ENCODE measurements at places on chromosomes 5 and 9.
A peak's percentile ranks its signal among the peaks of the same experiment; 100 is the strongest.

- no peak for DNase-seq
These were observed 56.1 kb upstream of the CKMT2 start for GRCh38 chr5:81177061-81177460.

GRCh38 chr9:109192732-109193361 lies 25.8 kb upstream of the FRRS1L start:
- no peak for DNase-seq

DNA sequence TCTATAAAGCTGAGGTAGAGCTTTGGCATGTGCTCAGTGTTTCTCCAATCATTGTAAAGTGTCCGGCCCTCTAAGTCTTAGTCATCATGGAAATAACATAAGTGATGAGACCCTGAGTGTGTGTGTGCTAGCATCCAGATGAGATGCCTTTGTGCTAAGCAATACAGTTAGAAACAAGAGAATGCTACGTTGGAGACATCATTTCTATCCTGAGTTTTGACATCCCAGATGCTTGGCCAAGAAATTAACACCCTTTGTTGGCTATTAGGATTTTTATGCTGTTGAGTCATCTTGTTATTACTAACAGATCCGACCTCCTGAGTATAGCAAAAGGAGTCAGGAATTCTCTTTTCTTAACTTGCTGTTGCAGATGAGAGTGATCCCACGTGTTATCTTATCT lies 508.0 kb downstream of the GADD45G start:
- no peak for DNase-seq

DNA sequence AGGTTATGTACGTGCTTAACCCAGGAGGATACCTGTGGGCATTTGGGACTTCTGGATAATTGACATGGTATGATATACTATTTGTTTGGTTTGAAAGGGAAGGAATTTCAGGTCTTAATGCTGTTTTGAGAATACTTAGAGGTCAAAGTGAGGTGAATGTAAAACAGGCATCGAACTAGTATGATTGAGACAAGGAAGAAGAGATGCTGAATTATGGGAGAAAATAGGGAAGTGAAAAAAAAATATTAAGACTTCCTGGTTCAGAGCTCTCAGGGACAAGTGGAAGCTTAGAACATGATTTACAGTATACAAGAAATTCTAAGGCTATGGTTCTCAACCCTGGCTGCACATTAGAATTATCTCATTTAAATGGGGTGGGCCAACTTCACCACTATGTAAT lies 115.3 kb downstream of the CD180 start:
- DNase-seq: no peak

DNA sequence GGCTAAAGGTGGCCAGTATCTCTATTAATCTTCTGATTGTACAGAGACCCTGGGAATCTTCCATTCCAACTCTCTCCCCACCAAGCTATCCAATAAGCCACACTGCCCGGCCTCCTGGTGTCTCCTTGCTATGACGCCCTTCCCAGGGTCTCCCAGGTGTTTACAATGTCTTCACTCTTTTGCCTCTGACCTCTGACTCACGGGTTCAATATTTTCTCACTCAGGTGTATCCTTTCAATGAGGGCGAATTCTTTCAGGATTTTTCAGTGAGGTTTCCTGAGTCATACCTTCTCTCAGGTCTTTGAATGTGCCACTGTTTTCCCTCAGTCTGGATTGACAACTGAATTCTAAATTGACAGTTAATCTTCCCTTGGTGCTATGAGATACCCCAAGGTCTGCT lies 53.7 kb upstream of the IRX4 start:
- no peak for DNase-seq

DNA sequence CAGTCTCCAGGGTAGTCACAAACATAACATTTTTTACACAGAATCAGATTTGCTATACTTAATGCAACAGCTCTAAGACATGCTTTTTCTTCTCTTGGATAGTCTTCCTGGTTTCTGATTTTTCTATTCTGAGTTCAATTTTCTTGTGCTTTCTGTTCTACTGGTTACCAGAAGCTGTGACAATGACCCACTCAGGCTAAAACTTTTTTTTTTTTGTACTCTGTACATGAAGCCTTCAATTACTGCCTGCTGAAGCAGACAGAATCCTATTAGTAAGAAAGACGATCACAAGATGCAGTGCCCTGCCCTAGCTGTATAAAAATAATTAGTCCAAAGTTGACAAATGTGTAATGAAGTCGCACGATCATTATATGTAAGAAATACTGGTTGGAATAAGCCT lies 231.1 kb upstream of the TBCA start:
- no peak for DNase-seq

DNA sequence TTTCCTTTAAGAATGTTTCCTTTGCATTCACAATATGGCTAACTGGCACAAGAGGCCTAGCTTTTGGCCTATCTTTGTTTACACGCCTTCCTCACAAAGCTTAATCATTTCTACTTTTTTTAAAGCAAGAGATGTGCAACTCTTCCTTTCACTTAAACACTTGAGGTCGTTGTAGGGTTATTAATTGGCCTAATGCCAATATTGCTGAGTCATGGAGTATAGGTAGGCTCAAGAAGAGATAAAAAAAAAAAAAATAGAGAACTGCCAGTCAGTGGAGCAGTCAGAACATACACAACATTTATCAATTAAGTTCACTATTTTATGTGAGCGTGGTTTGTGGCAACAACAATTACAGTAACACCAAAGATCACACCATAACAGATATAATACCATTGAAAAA lies 5.9 kb downstream of the FKBP15 start:
- DNase-seq: no peak

GRCh38 chr5:39678534-39678933 lies 253.8 kb upstream of the DAB2 start:
- no peak for DNase-seq

DNA sequence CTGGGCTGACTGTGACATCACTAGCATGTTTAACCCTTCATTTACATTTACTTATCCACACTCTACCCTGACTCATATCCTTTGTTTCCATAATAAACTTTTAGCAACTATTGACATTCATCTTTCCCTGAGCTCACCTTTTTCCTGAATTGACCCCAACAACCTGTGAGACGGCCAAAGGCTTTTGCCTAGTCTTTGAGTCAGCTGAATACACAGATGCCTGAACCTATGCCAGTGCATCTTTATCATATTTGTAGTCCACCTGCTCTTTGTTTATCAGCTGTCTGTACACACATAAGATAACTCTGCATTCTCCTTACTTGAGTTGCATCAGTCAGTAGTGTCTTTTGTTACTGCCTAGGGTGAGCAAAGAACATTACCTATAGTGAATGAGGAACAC lies 128.5 kb upstream of the HMHB1 start:
- no peak for DNase-seq

DNA sequence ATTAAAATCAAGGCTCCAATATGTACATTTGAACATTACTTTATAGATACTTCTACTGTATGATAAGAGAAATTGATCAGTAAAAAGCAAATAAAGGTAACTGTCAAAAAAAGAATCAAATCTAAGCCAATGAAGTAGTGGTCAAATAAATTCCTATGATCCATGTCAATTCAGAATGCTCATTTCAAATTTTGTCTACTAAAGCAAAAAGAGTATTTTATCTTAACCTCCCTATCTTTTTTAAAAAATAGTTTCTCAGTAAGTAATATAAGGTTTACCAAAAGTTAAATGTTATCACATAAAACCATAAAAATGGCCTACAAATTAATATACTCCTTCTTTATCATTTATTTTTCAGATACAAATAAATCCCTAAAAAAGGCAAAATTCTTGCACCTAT lies 165.9 kb downstream of the AGTPBP1 start:
- DNase-seq: no peak

DNA sequence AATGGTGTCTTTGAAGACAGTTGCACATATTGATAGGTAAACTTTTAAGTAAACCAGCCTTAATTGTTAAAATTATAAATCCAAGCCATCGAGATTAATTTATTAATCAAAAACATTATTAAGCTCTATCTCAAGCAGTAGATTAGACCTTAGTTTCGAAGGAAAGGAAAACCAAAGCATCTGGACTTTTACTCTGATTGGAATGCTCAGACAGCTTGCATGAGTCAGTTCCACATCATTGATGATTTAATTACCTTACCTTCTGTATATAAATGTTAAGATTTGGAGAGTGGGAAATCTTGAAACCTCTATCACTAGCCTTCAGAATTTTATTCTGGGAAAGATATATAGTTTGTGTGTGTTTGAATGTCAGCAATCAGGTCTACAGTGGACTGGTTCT lies 23.9 kb downstream of the DCP2 start:
- no peak for DNase-seq

- no peak for DNase-seq
These were observed 578.4 kb downstream of the CCDC171 start for GRCh38 chr9:16131264-16131663.

GRCh38 chr5:453725-454481 lies 10.9 kb downstream of the EXOC3 start:
- DNase-seq: peak; percentile 11

DNA sequence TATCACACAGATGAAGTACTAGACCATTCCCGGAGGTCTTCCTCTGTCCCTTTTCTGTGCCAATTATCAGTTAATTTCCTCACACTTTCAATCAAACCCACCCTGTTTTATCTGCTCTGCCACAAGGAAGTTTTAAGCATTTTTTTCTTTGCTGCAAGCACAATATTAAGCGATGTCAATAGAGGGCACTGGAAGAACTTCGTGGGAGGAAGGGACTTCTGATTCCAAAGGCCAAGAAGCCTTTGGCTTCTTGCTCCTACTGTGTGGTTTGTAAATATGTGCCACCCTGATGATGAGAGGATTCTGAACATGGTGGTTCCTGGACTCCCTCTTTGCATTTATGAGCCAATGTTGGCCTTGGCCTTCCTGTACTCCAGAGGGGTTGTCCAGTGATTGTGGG lies 1712.5 kb upstream of the C9orf72 start:
- DNase-seq: no peak

- no peak for DNase-seq
These were observed 7.7 kb upstream of the TSLP start for GRCh38 chr5:111063709-111064322.

DNA sequence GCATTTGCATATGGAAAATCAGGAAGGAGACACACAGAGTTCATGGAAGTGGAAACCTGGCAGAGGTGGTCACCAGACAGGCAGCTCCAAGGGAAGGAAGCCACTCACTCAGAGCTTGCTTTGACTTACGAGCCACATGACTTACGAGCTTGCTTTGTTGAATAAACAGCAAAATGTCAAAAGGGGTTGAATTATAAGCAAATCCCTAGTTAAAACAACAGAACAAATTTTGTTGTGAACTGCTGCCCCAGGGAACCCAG lies 164.3 kb downstream of the SYK start:
- no peak for DNase-seq

GRCh38 chr9:111350556-111350955 lies 20.5 kb upstream of the OR2K2 start:
- DNase-seq: no peak

DNA sequence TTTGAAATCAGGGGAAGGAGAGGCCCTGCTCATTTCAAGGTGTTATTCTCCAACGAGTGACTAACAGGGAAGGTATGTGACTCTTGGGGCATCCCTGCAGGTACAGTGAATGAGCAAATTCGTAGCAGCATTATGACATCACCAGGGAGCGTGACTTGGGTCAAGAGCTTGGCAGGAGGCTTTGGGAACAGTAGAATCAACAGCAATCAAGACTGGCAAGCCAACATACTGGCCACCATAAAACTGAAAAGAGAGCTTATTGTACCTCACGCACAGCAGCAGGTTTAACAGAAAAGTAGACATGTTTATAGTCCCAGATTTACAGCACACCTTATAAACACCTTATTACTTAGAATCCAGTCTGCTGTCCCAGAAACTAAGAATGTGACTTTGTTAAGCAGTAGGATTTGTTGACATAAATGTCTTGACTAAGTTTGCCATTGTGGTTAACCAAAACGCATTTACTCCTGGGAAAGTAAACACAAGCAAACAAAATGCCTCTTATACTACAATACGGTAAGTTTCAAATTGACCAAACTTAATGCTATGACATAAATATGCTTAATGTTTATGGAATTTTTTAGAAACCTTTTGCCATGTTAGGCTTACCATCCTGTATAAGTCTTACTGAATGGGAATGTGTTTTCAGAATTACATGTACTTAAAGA lies 297.8 kb downstream of the NPR3 start:
- no peak for DNase-seq

GRCh38 chr9:114883709-114884108 lies 46.7 kb downstream of the TNFSF8 start:
- DNase-seq: no peak

GRCh38 chr5:119187776-119188529 lies 117.1 kb downstream of the DMXL1 start:
- no peak for DNase-seq

GRCh38 chr9:126500600-126501382 lies 112.9 kb upstream of the LMX1B start:
- DNase-seq: peak; percentile 76

- DNase-seq: no peak
These were observed 59.1 kb downstream of the PSMB7 start for GRCh38 chr9:124355941-124356744.

GRCh38 chr5:147431586-147431985 lies 78.3 kb downstream of the DPYSL3 start:
- DNase-seq: no peak

GRCh38 chr5:1226839-1227581 lies 1.8 kb downstream of the SLC6A18 start:
- no peak for DNase-seq

- DNase-seq: no peak
These were observed 214.6 kb upstream of the TLE4 start for GRCh38 chr9:79357194-79357593.

DNA sequence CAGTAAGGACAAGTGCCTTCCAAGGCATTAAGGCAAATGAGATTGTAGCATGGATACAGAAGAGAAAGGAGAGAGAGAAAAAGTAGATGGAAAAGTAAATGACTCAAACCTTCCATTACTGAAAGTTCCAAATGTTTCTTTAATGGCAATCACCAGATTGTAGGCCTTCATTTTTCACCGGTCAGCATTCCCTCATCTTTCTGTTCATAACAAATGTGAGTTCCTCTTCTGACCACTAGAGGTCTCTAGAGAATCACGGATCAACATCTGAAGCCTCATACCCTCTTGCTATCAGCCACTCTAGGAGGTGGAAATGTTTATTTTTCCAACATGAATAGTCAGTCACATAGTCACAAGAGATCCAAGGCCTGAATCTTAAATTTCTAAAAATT lies 73.6 kb upstream of the RPS23 start:
- no peak for DNase-seq

- no peak for DNase-seq
These were observed 29.6 kb upstream of the CXCL14 start for GRCh38 chr5:135608361-135608760.

- no peak for DNase-seq
These were observed 173.6 kb downstream of the TENT4A start for GRCh38 chr5:6886866-6887265.

DNA sequence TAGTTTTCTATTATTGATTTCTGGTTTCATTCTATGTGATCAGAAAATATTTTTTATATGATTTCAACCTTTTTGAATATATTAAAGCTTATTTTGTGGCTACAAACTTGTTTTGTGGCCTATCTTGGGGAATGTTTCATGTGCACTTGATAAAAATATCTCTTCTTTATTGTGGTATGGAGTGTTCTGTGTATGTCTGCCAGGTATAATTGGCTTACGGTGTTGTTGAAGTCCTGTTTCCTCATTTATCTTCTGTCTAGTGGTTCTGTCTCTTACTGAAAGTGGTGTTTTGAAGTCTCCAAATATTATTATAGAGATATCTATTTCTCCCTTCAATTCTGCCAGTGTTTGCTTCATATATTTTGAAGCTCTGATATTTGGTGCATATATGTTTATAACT lies 9.6 kb downstream of the CARD19 start:
- DNase-seq: no peak

- no peak for DNase-seq
These were observed 5.4 kb upstream of the B4GALT1 start for GRCh38 chr9:33172256-33173238.

- no peak for DNase-seq
These were observed 22.1 kb downstream of the AFF4 start for GRCh38 chr5:132941331-132941730.
